ENCODE measurements at places on chromosomes 3 and 15.

- no peak for DNase-seq
Observed at GRCh38 chr15:67707520-67708283, 117.6 kb upstream of the SKOR1 start.

- DNase-seq: no peak
Observed at GRCh38 chr3:4404881-4405280, 62.2 kb downstream of the SUMF1 start.

- no peak for DNase-seq
Observed at GRCh38 chr3:54053211-54053610, 69.1 kb upstream of the CACNA2D3 start.

DNA sequence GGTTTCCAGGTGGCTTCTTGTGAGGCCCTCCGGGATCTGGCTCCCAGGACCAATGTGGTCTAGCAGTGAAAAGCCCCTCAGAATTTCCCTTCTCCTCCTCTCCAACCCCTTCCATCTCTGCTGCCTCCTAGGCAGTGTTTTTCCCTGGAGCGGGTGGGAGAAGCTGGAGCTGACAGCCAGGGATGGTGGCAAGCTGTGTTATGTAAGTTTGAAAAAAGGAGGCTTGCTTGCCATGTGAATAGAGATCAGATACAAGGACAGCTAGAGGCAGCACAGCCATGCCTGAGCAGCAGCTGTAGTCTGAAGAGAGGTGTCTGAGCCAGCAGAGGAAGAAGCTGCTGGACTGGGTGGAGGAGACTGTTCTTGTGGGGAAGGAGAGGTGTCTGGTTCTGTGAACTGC lies 20.6 kb downstream of the SNAPC5 start:
- no peak for DNase-seq

Measured in CD4-positive, alpha-beta T cell treated with Interleukin-6 at 100 ng/mL for 8 hours (primary cell).